ENCODE measurements at places on chromosomes 1 and 21. TPM values are rescaled to one million over a fixed set of nuclear protein-coding genes. Genes with fewer than 3 reads are reported as not detected.
A peak's percentile ranks its signal among the peaks of the same experiment; 100 is the strongest.

PUSL1 gene
- 8.8 TPM for polyA plus RNA-seq

OR2T35 gene
- not detected for polyA plus RNA-seq

RGS8 gene
- polyA plus RNA-seq = 0.06 TPM

GRCh38 chr1:226121587-226122400 is 59.3 kb downstream of the H3-3A start:
- DNase-seq = peak; percentile 57

- no peak for DNase-seq
Measured at GRCh38 chr21:29481641-29482040, 182.9 kb downstream of the BACH1 start.

- DNase-seq = no peak
Measured at GRCh38 chr1:91012196-91012595, 9.6 kb downstream of the ZNF644 start.

GRCh38 chr1:71462247-71462646 is 381.4 kb upstream of the ZRANB2 start:
- DNase-seq = no peak

GRCh38 chr21:39456665-39457064 is 4.9 kb downstream of the SH3BGR start:
- DNase-seq = no peak

GRCh38 chr21:37427221-37427620 is 60.6 kb downstream of the DYRK1A start:
- no peak for DNase-seq

DNA sequence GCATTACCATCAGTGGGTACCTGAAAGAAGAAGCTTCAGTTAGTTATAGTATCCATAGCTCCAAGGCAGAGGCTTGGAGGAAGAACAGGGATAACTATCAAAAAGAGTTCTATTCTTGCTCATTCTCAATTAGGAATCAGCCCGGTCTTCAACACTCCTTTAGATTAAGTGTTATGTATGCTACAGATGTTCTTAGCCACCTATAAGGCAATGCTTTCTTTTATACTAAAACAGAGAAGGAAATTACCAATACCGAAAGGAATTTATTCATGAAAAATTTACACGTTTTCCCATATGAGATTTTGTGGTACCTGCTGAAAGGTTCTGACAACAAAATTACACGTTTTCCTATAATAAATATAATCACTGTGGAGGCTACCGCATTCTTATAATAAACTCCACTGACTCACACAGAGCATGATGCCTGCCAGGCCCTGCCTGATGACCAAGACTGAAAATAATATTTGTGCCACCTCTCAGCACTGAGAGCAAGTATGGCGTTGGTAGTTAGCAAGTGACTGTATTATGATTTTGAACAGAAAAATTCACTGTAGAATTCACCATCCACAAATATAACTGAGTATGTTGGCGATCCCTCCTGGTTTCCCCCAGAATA is 58.3 kb downstream of the APP start:
- no peak for DNase-seq

GRCh38 chr1:17207046-17207445 is 2.1 kb downstream of the PADI1 start:
- DNase-seq = no peak

Data from renal pelvis (tissue), 12 donors.